Mammary epithelial cell (primary cell): ENCODE measurements at places on chromosomes 11 and 22. TPM values are rescaled to one million over a fixed set of nuclear protein-coding genes. Genes with fewer than 3 reads are reported as not detected.

GRCh38 chr11:1308743-1309497, 512 bp downstream of the TOLLIP start:
- no peak for DNase-seq

- DNase-seq = peak; percentile 63
These were observed 3.4 kb downstream of the TENM4 start for GRCh38 chr11:79437278-79437980.

- no peak for DNase-seq
These were observed 10.1 kb downstream of the FAM83F start for GRCh38 chr22:40004836-40005235.

DNA sequence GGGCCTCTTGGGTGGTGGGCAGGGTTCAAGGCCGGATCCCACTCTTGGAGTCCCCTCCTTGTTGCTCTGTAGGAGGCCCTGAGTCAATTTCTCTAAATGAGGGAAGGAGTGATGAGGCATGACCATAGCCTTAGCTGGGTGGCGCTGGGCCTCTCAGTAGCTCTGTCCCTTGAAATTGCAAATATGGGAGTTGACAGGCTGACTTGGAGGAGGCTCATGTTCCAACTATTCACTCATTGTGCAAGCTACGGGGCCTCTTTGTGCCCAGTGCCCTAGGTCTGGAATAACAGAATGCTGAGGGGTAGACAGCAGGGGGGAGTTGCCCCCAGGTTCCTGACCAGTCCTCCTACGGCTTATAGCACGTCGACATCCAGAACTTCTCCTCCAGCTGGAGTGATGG, 8.0 kb downstream of the SELENOM start:
- no peak for DNase-seq

- DNase-seq = peak; percentile 25
These were observed 34.0 kb upstream of the A4GALT start for GRCh38 chr22:42754658-42755057.

GRCh38 chr11:87440076-87440770, 402.5 kb downstream of the TMEM135 start:
- no peak for DNase-seq

- DNase-seq = no peak
These were observed 1.3 kb downstream of the FADD start for GRCh38 chr11:70204466-70204799.

GRCh38 chr11:134636071-134636470, 224.0 kb upstream of the B3GAT1 start:
- DNase-seq = no peak

- DNase-seq = no peak
These were observed 83.3 kb downstream of the MICAL2 start for GRCh38 chr11:12193515-12194336.

DNA sequence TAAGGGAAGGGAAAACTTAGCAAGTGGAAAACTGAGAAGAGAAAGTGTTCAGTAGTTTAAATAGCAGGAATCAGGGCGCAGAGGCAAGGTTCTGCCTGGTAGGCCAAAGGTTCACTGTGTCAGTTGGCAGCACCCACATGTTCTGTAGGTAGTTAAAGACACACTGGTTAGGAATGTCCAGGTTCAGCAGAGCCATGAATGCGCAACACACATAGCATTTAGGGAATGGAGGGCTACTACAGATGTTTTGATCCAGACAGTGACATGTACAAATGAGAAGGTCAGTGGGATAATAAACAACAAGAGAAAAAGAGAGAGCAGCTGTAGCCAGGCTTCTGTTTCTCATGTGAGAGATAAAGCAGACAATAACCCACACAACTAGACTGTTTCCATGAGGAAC, 56.2 kb upstream of the ARHGAP42 start:
- no peak for DNase-seq

Gene LSP1
- 2.0 TPM in 1 of 2 replicates, not detected in the other for total RNA-seq

Gene VSIG10L2
- not detected for total RNA-seq

Gene MAPK8IP2
- total RNA-seq = 1.7 and 2.1 TPM in 2 replicates

Gene PRODH
- total RNA-seq = 4.8 and 6.7 TPM in 2 replicates
